GM13977 (cell line): ENCODE measurements at places on chromosomes 1 and 21.

GRCh38 chr1:173195596-173196088, 11.5 kb downstream of the TNFSF4 start:
- peak; percentile 32 for DNase-seq

GRCh38 chr1:205421798-205422197, at the start of gene LEMD1:
LEMD1 (minus strand) TSS chr1:205422056; CDS start chr1:205420536, 1,520 bp downstream.
- DNase-seq = no peak

DNA sequence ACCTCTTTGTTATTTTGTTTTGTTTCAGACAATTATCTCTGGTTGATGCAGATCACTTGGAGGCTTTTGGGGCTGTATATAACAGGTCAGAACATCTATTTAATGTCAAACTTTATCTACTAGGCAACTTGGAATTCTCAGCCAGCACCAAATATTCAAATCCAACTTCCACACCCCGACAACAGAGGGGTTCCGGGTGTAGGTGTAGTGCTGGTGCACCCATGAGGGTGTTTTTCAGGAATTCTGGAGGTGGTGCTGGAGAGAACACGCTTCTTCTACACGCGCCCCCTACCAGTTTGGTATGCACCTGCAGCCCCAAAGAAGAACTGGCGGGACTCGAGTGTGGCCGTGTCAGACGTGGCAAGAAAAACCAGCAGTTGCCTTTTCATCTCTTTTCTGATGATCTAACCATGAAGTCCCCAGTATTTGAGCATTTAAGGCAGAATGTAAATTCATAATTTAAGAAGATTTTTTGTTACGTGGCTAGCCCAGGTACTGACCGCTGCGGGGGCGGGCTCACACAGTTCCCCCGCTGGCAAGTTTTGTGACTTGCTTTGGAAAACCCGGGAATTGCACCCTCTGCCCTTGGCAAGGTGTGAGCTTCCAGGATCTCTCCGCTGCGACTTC, 462 bp upstream of the TLCD4 start:
- peak; percentile 73 for DNase-seq

DNA sequence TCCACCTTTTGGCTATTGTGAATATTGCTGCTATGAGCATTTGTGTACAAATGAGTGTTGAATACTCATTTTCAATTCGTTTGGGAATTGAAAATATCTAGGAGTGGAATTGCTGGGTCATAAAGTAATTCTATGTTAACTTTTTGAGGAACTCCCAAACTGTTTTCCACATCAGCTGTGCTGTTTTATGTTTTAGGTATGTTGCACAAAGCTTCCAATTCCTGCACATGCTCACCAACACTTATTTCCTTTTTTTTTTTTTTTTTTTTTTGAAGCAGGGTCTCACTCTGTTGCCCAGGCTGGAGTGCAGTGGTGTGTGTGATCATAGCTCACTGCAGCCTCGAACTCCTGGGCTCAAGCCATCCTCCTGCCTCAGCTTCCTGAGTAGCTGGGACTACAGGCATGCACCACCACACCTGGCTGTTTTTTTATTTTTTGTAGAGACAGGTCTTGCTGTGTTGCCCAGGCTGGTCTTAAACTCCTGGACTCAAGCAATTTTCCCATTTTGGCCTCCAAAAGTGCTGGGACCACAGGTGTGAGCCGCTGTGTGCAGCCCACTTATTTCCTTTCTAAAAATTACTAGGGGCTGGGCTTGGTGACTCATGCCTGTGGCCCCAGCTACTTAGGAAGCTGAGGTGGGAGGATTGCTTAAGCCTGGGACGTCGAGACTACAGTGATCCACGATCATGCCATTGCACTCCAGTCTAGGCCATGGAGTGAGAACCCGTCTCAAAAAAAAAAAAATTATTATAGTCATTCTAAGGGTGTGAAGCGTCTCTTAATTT, 33.4 kb downstream of the TMCC2 start:
- DNase-seq = no peak

GRCh38 chr1:86016076-86016759, 140.4 kb downstream of the COL24A1 start:
- peak; percentile 17 for DNase-seq

- DNase-seq = peak; percentile 74
Measured at GRCh38 chr1:36323636-36324352, at the start of gene EVA1B. EVA1B (minus strand) TSS chr1:36323645; CDS start chr1:36323037, 608 bp downstream.
